ENCODE measurements at places on chromosomes 4 and X. TPM values are rescaled to one million over a fixed set of nuclear protein-coding genes. Genes with fewer than 3 reads are reported as not detected.

The SORCS2 gene
- 1.3 TPM for total RNA-seq

The PABPC1L2A gene
- 3.8 TPM for total RNA-seq

DNA sequence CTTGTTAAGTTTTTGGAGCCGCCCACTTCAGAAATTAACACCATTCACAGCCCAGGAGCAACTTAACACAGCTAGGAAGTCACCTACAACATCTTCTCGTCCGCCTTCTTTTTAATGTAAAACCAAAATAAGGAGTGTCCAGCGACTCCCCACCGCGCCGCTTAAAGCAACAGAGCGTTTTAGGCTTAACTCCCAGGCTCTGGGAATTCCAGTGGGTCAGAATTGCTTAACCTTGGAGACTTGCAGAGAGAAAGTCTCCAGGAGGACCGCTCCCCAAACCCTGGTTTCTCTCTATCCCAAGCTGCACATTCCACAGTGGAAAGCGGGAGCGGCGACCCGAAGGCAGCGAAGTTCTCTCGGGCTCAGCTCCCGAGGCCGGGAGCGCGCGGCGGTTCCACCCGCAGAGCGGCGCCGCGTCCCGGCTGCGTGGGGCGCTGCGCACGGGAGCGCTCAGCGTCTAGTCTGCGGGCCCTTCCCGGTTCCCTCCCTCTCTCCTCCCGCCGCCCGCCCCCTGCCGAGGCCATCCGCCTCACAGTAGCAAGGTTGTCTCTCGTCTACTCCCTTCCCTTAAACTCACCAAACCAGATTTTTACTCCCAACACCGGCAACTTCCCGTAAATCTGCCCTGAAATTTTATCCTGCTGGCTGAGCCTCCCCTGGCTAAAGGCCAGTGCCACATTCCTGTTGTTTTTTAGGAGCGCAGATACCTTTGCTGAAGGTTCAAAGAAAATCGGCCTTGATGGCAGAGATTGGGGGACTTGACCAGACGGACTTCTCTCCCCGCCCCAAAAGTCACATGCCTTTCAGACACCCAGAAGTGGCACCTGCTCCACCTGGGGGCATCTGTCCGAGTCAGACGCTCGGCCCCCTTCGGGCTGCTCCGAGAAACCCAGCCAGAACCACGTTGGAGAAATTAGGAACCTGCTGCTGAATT lies at the start of gene RBM47:
Gene RBM47, minus strand, starts transcription at position 464 of the 934 bp plus-strand sequence. CDS start 190,971 bp downstream, outside the sequence.
- no peaks in the 10 kb centered on the region for H3K36me3 ChIP-seq
- peak; percentile 59 for DNase-seq
- peak within 1 kb of the TSS; percentile 94 for H3K4me3 ChIP-seq

DNA sequence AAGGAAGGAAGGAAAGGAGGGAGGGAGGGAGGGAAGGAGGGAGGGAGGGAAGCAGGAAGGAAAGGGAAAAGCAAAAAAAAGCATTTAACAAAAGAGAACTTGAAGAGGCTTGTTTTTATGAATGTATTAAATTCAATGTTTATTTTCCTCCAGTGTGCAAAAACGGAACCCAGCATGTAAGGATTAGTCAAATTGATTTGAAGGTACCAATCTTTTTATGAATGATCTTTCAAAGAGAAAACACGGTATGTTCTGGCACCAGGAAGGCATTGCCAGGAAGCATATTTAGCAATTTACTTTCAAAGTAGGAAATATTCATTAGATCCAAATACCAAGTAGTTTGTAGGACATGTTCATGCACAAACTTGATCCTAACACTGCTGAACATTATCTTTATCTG lies 453.6 kb downstream of the PDGFC start:
- no peak overlapping the region for H3K27ac ChIP-seq
- H3K4me3 ChIP-seq: no peak overlapping the region
- H3K4me1 ChIP-seq: no peaks in the 10 kb centered on the region
- no peak for DNase-seq
- H3K27me3 ChIP-seq: no peaks in the 10 kb centered on the region

DNA sequence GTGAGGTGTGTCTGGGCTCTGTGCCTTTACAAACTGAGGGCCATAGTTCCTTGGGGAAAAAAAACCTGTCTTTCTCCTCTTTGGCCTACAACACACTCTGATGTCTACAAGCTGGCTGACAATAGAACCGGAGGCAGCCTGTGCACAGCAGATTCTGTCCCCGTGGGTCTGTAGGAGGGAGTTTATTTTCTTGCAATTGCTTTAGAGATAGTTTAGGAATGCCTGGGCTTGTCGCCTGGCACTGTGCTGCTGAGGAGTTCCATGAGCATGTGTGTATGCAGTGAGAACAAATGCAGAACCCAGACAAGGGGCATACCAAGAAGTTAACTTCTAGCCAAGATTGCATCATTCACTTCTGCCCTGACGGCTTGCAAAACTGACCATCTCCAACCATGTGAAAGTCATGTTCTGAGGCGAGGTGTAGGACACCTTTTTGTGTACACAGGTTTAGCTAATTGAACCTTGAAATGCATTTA lies 54.1 kb downstream of the CCNI start:
- peaks cover 25% of the 10 kb centered on the region for H3K4me1 ChIP-seq
- H3K27ac ChIP-seq: peak overlapping the region; percentile 85
- H3K27me3 ChIP-seq: no peaks in the 10 kb centered on the region
- H3K4me3 ChIP-seq: no peak overlapping the region
- no peak for DNase-seq

The ADAMTS3 gene
- 7.4 TPM for total RNA-seq

The BANK1 gene
- total RNA-seq: 3.7 TPM

The SPIN2A gene
- total RNA-seq: 1.6 TPM

- no peak overlapping the region for H3K4me3 ChIP-seq
- H3K4me1 ChIP-seq: no peaks in the 10 kb centered on the region
- H3K27ac ChIP-seq: no peak overlapping the region
- DNase-seq: no peak
- H3K36me3 ChIP-seq: peaks cover 7% of the 10 kb centered on the region
Measured at GRCh38 chr4:108635070-108635655, 14.8 kb downstream of the RPL34 start.

Data from endothelial cell (in vitro differentiated cells).